ENCODE measurements at places on chromosomes 4 and X. TPM values are rescaled to one million over a fixed set of nuclear protein-coding genes. Genes with fewer than 3 reads are reported as not detected.

Gene TMEM175
- total RNA-seq, result 20.3 TPM

Gene SLC7A11
- 0.19 TPM for total RNA-seq

Gene MAGEC1
- not detected for total RNA-seq

Gene TNMD
- 0.22 TPM for total RNA-seq

Gene MAGIX
- total RNA-seq, result 2.4 TPM

GRCh38 chr4:81195475-81195874 is 19.5 kb downstream of the PRKG2 start:
- no peak overlapping the region for H3K4me3 ChIP-seq
- no peaks in the 10 kb centered on the region for H3K27me3 ChIP-seq
- no peaks in the 10 kb centered on the region for H3K4me1 ChIP-seq
- H3K27ac ChIP-seq, result no peak overlapping the region
- H3K36me3 ChIP-seq, result no peaks in the 10 kb centered on the region

DNA sequence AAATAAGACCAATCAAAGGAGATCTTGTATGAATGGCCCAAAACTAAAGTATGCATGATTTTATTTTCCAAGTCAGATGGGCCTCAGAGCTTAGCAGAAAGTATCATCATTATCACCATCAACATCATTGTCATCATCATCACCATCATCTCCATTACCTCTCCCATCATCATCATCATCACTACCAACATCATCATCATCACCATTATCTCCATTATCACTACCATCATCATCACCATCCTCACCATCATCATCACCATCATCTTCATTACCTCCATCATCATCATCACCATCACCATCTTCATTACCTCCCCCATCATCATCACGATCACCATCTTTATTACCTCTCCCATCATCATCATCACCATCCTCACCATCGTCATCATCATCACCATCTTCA is 363.9 kb downstream of the DHRSX start:
- no peaks in the 10 kb centered on the region for H3K36me3 ChIP-seq
- H3K4me1 ChIP-seq, result no peaks in the 10 kb centered on the region
- H3K27me3 ChIP-seq, result no peaks in the 10 kb centered on the region
- no peak overlapping the region for H3K4me3 ChIP-seq

GRCh38 chrX:109760922-109761250 is 27.8 kb upstream of the ACSL4 start:
- H3K4me3 ChIP-seq, result no peak overlapping the region
- no peaks in the 10 kb centered on the region for H3K27me3 ChIP-seq
- no peak for DNase-seq
- H3K4me1 ChIP-seq, result no peaks in the 10 kb centered on the region

- no peak overlapping the region for H3K27ac ChIP-seq
- DNase-seq, result no peak
- no peaks in the 10 kb centered on the region for H3K4me1 ChIP-seq
- no peak overlapping the region for H3K4me3 ChIP-seq
- peaks cover 6% of the 10 kb centered on the region for H3K36me3 ChIP-seq
Observed at GRCh38 chr4:3025881-3026280, 48.5 kb downstream of the HTT-AS start.

DNA sequence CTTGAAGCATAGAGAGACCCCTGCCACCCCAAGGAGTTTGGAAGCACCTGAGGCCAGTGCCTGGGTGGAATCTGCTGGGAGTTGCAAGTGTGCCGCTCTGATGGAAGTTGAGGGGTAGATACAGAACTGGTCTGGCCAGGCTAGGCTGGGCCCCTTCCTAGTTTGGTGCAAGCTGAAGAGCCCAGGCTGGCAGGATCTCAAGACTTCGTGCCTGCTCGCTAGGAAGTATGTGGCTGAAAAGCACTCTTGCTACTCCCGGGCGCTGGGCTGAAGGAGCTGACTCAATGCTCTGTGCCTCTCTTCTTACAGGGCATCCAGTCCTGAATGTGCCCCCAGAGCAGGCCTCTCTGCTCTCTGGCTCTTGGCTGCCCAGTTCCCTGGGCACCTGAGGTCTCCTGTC is 51.7 kb upstream of the PJA1 start:
- H3K4me3 ChIP-seq, result no peak overlapping the region
- H3K4me1 ChIP-seq, result peaks cover 8% of the 10 kb centered on the region
- no peak overlapping the region for H3K27ac ChIP-seq
- no peak for DNase-seq
- H3K27me3 ChIP-seq, result no peaks in the 10 kb centered on the region
- no peaks in the 10 kb centered on the region for H3K36me3 ChIP-seq

DNA sequence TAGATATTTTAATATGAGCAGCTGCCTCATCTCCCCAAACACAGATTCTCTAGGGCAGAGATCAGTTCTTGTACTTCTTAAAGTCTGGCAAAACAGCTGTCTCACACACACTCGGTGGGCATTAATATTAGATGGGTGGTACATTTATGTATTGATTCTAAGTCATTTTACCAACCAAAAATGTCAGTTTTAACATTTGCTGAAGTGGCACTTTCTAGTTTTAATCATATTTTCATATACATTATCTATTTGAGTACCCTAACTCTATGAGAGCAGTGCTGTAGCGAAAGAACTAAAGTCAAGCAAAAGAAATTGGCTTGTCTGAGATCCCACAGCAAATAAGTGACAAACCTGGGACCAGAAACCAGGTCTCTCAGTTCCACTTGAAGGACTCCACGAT is 134.5 kb upstream of the SPRY1 start:
- no peak overlapping the region for H3K27ac ChIP-seq
- H3K36me3 ChIP-seq, result no peaks in the 10 kb centered on the region
- H3K27me3 ChIP-seq, result no peaks in the 10 kb centered on the region
- no peak for DNase-seq
- no peak overlapping the region for H3K4me3 ChIP-seq

DNA sequence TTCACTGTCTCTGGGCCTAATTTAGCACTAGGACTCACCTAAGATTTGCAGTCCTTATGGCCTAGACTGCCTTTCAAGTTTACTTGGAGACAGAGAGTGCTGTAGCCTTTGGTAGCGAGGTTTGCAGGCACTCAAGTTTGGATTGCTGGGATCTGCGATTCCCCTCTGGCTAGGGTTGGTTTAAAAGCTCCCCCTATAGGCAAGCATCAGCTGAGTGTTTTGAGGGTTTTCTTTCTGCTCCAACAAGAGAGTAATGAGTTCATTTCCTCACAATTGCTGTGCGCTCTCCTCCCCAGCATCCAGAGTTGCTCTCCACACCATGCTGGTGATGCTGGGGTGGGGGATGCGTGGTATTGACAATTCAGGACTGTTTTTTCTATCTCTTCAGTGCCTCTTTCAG is 206.9 kb downstream of the GLUD2 start:
- H3K4me1 ChIP-seq, result no peaks in the 10 kb centered on the region
- no peak overlapping the region for H3K4me3 ChIP-seq
- no peak for DNase-seq

GRCh38 chr4:17492876-17493275 is 19.0 kb downstream of the QDPR start:
- peaks cover 53% of the 10 kb centered on the region for H3K36me3 ChIP-seq
- DNase-seq, result no peak
- no peaks in the 10 kb centered on the region for H3K27me3 ChIP-seq
- no peak overlapping the region for H3K4me3 ChIP-seq
- H3K27ac ChIP-seq, result no peak overlapping the region

DNA sequence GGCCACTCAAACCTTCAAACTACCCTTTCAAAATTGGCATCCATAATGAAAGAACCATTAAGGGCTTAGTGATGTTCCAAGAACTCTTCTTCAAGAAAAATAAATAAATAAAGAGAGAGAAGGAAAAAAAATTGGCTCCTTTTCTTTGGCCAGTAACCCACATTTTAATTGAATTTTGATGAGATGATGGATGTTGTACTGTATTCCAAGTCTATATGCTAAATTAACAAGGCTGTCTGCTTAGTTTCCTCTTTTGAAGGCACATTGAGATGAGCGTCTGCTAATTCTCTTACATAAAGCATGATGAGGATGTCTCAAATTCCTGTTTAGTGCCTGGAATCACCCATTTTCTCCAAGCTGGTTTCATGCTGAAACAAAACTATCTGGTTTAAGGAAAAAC is 33.4 kb downstream of the PHOX2B start:
- H3K27me3 ChIP-seq, result peaks cover 93% of the 10 kb centered on the region
- DNase-seq, result no peak
- no peaks in the 10 kb centered on the region for H3K4me1 ChIP-seq
- no peak overlapping the region for H3K27ac ChIP-seq

DNA sequence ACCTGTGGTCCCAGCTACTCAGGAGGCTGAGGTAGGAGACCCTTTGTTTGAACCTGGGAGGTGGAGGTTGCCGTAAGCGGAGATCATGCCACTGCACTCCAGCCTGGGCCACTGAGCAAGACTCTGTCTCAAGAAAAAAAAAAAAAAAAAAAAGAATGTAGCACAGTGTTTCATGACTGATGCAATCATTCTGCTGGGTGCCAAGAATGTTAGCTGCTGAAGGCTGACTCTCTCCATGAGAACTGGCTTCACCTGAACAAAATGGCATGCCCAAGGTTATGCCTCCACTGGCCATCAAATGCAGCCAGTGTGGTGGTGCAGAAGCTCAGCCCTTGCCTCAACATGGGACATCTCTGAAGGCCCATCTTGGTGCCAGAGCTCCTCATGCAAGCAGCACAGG is 412.1 kb downstream of the ADAM29 start:
- no peak overlapping the region for H3K27ac ChIP-seq
- DNase-seq, result no peak
- no peaks in the 10 kb centered on the region for H3K36me3 ChIP-seq
- no peak overlapping the region for H3K4me3 ChIP-seq
- no peaks in the 10 kb centered on the region for H3K4me1 ChIP-seq

DNA sequence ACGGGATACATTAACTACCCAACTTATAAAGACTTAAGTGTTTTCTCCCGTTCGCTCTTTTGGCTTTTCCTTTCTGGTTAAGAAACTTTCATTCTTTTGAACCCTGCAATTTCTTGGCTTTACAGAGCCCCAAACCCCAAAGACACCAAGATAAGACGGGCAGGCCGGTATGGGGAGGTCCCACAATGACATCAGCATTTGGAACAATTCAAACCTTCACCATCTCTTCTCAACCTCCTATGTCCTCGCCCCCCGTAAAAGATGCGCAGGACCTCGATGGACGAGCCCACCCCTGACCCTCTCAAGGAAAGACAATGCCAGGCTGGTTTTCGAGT is 999 bp downstream of the ZNF518B start:
- peaks cover 25% of the 10 kb centered on the region for H3K4me1 ChIP-seq
- H3K36me3 ChIP-seq, result peaks cover 32% of the 10 kb centered on the region
- H3K27ac ChIP-seq, result peak overlapping the region; percentile 69
- H3K27me3 ChIP-seq, result peaks cover 24% of the 10 kb centered on the region
- no peak for DNase-seq

DNA sequence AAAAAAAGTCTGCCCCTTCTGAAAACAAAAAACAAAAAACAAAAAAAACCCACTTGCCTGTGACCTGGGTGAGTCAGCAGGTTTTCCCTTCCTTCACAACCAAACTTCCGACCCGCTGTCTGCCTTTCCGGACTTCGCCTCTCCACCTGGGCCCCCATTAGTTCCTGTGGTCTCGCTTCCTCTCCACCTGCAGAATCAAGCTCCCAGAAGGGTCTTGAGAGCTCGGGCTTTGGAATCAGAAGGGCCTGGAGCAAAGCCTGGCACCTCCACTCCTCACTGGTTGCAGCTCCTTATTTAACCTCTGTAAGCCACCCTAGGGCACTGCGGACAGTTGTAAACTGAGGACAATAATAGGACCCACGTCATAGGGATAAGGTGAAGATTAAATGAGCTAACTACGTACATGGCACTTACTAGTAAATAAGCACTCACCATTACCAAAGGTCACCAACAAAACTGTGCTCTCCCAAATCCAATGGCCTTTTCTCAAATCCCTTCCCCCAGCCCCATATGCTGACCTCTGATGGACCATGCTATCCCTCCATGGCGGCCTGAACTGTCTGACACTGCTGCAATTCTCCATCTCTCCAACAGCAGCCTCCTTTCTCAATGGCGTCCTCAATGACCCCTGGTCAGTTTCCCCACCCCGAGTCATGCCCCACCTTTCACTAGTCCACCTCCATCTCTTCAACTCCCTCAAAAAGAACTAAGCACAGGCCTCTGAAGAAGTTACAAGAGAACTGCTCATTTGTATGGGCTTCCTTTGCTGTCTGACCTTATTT is 64.2 kb downstream of the IRF2 start:
- peaks cover 28% of the 10 kb centered on the region for H3K36me3 ChIP-seq
- no peaks in the 10 kb centered on the region for H3K27me3 ChIP-seq
- peak overlapping the region; percentile 76 for H3K27ac ChIP-seq
- H3K4me1 ChIP-seq, result peaks cover 96% of the 10 kb centered on the region
- no peak for DNase-seq

DNA sequence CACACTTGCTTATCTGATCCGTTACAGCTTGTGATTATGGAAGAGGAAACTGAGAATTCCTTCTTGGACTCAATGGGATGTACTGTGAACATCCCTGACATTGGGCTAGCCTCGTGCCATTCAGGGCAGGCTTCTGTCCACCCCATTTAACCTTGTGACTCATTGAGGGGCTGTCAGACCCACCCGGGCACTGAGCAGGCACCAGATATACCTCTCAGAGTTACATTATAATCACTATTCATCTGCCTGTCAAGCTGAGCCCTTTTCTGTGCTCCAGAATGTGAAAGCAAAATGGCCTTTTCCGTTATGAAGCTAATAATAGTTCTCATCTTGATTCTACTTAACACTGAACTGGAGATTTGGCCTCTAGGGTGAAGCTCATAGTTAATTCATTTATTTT is 170.6 kb upstream of the SCML1 start:
- H3K27me3 ChIP-seq, result no peaks in the 10 kb centered on the region
- peaks cover 14% of the 10 kb centered on the region for H3K4me1 ChIP-seq
- peak overlapping the region; percentile 51 for H3K27ac ChIP-seq
- H3K36me3 ChIP-seq, result no peaks in the 10 kb centered on the region
- DNase-seq, result no peak

DNA sequence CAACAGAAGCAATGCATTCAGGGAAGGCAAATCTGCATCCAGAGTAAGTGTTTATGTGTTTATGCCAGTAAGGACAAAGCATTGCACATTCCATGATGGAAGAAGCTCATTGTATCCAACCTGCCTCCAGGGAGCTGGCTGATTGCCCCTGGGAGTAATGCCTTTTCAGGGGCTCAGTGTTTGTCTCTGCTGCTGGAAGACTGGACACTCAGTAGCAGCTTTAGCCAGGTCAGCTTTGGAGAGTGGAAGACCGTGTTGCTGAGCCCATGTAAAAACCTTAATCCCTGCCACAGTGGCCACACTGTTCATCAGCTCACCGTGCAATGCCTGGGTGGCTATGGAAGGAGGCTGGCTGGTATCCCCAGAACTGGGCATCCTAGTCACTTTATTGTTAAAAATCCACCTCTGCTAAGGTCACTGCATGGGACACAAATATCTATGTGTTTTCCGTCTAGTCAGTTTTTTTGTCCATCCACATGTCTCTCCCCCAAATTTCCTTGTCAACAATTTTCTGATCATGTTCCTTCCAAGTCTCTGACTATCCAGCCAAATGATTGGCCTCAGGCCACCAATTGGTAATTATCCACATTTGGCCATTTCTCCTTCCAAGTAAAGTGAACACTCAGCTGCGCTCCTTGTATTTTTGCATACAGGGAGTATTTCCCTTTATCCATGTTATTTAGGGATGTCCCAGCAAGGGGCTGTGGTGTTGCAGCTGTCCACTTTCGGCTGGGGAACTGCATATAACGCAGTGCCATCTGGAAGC is 2044.5 kb upstream of the AGA start:
- H3K4me1 ChIP-seq, result no peaks in the 10 kb centered on the region
- no peaks in the 10 kb centered on the region for H3K27me3 ChIP-seq
- H3K27ac ChIP-seq, result no peak overlapping the region
- DNase-seq, result no peak

GRCh38 chr4:8778291-8778690 is 93.3 kb downstream of the HMX1 start:
- no peak overlapping the region for H3K27ac ChIP-seq
- H3K4me3 ChIP-seq, result no peak overlapping the region
- peaks cover 80% of the 10 kb centered on the region for H3K27me3 ChIP-seq
- DNase-seq, result no peak

- no peaks in the 10 kb centered on the region for H3K27me3 ChIP-seq
- no peak overlapping the region for H3K4me3 ChIP-seq
- no peak overlapping the region for H3K27ac ChIP-seq
- no peaks in the 10 kb centered on the region for H3K36me3 ChIP-seq
- peaks cover 5% of the 10 kb centered on the region for H3K4me1 ChIP-seq
Observed at GRCh38 chrX:134743091-134743490, 84.8 kb upstream of the PLAC1 start.
